Large intestine (tissue), 12 donors: ENCODE measurements at places on chromosomes 4 and X. TPM values are rescaled to one million over a fixed set of nuclear protein-coding genes. Genes with fewer than 3 reads are reported as not detected.

DNA sequence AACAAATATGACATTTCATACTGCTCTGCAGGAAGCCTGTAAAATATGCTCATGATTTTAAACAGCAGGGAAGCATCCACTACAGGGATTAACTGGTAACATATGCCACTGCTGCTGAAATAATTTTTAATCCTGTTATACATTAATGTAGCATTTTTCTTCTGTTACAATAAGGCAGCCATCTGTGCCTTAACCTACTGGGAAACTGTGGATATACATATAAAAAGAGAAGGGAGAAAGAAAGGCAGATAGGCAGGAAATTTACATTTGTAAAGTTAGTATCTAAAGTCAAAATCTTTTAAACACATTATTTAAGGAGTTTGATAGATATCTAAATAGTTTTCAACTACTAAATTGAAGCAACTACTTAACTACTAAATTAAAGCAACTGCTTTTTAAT, 514.6 kb upstream of the KLHL4 start:
- DNase-seq: no peak

DNA sequence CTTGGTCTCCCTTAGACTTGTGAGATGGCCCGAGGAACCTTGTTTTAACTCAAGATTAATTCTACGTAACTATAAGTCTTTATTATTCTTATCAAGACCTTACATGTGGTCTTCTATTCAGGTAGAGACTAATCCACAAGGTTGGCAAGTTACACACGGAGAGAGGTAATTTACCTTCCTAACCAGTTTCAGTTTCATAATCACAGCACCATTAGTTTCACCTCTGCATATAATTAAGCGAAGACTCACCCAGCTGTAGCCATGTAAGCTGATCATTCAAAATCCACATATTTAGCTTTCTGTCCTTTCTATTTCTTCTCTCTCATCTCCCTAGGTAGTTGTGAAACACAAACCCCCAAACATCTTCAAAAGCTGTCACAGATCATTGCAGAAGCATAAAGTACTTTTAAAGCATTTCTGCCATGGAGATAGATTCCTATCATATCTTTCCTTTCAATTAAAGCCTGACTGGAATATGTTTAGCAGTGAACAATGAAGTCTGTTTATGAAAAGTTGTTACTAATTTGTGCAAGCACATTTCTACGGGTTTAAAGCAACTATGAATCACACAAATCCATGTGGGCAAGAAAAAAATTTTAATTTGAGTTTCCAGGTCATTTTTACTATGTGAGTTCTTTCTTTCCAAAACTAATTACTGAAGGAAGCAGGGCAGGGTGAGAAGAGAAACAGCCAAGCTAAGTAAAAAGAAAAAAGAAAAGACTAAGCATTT, 78.5 kb downstream of the BTC start:
- peak; percentile 82 for DNase-seq

DNA sequence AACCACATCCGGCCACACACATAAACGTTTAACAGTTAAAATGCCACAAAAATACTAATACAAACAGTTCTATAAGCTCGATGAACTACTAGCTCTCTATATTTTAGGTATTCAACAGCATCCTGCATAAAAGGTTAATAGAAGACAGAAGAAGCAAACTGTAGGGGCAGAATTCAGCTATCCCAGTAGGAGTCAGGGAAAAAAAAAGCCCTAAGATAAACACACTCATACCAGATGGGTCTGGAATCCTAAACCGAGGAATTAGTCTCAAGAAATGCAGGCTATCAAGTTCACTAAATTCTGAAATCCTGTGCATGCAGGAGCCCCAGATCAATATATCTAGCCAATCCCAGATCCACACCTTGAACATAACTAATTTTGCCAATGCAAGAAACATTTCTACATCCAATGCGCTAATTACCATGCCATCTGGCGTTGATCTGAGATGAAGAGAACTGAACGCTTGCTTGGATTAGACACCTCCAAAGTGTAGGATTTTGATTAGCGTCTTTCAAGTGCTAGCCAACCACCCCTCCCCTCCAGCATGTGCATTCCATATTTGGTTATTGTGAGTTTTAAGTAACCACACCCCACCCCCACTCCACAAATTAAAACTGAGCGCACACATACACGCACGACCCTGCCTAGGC, 512.2 kb upstream of the INTU start:
- DNase-seq: no peak

- DNase-seq: peak; percentile 77
Measured at GRCh38 chr4:1870328-1870577, 940 bp upstream of the NSD2 start.

GRCh38 chr4:139642364-139642763, 23.3 kb upstream of the MGST2 start:
- no peak for DNase-seq

DNA sequence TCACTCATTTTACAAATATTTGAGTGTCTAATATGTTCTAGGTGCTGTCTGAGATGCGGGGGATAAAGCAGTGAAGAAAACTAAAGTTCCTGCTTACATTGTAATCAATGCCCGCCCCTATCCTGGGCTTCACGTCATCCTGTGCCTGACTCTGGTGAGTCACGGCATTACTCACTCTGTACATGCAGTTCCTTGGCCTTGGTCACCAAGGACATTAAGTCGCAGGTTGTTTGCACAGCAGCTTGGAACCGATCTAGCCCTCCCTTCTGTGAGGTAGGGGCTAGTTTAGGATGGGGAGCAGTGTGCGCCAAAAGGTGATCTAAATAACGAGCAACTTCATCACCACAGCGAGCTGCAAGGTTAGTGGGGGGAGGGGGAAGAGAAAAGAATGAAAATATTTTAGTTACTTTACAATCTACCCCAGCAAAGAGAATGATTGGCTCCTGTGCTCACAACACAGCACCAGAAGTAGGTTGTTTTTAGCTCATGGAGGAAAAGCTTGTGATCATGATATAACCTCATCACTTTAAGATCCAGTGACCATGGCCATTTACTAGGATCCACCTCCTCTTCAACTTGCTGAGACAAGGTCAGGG, 48.0 kb upstream of the HDAC8 start:
- DNase-seq: peak; percentile 77

- peak; percentile 19 for DNase-seq
Measured at GRCh38 chrX:52865343-52865998, 2.4 kb downstream of the XAGE3 start.

DNA sequence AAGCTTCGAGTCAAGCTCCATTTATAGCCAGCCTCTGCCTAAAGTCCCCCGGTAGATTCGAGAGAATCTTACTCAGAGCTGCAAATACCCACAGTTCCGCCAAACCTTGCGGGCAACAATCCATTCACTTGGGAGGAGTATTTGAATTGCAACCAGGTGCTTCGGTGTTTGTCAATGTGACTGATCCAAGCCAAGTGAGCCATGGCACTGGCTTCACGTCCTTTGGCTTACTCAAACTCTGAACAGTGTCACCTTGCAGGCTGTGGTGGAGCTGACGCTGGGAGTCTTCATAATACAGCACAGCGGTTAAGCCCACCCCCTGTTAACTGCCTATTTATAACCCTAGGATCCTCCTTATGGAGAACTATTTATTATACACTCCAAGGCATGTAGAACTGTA, 11.2 kb downstream of the CD40LG start:
- no peak for DNase-seq

Gene CC2D2A
- 16.4 TPM for polyA plus RNA-seq

Gene PABPC5
- 1.9 TPM for polyA plus RNA-seq

Gene CBLL2
- polyA plus RNA-seq: not detected

Gene CDS1
- polyA plus RNA-seq: 59.6 TPM
